NCI-H526 treated with DMSO at 0.1 percent for 48 hours (cell line): ENCODE measurements at places on chromosomes 11 and 22.
A peak's percentile ranks its signal among the peaks of the same experiment; 100 is the strongest.

DNA sequence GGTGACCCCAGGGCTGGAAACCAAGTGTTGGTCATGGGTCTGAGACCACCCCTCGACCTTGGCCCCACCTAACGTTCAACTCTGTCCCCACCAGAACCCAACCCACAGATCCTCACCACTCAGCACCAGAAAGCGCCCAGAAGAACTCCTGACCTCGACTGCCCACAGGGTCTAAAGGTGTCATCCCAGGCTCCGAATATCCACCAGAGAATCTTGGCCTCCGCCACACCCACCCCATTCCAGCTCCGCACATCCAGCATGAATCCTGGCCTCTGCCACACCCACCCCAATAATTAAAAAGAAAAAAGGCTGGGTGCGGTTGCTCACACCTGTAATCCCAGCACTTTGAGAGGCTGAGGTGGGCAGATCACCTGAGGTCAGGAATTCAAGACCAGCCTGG, 1.3 kb downstream of the CERK start:
- no peak for DNase-seq

DNA sequence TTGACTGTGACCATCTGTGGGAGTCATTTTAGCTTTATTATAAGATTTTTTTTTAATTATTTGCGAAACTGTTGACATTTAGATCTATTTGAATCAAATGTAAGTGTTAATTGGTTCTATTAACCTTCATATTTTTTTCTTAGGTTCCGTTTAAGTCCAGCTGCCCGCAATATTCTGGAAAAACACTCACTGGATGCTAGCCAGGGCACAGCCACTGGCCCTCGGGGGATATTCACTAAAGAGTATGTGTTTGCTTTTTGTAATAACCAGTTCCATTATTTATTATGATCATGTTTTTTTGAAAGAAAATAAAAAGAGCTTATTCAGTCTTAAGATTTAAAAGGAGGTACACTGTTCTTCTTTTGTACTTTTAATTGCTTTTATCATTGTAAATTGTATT, 43.9 kb downstream of the PDHX start:
- DNase-seq = no peak

DNA sequence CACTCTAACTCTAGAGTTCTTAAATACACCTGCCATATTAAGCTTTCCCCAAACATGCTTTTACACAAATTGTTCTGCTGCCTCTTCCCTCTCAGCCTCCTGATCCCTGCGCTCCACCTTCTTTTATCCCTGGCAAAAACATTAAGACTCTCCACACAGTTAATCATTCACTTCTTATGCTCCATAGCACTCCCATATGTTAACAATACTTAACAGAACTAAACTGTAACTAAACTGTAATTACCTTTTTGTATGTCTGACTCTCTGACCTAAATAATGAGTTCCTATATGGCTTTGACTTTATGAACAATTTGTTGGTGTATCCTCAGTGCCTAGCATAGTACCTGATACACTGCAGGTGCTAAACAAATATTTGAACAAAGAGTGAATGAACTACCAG, 71.8 kb downstream of the BTBD10 start:
- DNase-seq = no peak

DNA sequence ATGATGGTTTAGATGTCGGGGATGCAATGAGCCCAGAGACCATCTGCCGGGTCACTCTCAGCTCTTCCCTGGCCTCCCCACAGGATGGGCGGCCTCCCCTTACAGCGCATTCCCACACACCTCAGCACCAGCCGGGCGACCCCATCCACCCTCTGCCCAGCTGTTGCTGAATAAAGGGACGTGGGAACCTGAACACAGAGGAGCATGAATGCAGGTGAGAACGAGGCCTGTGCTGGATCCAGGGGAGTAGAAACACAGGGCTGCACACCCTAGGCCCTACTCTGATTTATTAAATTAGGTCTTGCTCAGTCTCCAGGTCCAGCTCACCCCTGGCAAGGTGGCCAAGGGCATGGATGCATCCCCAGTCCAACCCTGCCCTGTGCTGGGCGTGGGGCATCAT, 180.5 kb downstream of the CTTN start:
- DNase-seq = no peak

DNA sequence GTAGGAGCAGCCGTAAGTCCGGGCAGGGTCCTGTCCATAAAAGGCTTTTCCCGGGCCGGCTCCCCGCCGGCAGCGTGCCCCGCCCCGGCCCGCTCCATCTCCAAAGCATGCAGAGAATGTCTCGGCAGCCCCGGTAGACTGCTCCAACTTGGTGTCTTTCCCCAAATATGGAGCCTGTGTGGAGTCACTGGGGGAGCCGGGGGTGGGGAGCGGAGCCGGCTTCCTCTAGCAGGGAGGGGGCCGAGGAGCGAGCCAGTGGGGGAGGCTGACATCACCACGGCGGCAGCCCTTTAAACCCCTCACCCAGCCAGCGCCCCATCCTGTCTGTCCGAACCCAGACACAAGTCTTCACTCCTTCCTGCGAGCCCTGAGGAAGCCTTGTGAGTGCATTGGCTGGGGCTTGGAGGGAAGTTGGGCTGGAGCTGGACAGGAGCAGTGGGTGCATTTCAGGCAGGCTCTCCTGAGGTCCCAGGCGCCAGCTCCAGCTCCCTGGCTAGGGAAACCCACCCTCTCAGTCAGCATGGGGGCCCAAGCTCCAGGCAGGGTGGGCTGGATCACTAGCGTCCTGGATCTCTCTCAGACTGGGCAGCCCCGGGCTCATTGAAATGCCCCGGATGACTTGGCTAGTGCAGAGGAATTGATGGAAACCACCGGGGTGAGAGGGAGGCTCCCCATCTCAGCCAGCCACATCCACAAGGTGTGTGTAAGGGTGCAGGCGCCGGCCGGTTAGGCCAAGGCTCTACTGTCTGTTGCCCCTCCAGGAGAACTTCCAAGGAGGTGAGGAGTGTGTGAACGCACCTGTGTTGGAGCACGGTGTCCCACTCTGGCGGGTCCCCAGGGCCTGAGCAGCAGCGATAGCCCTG, at the start of gene TAGLN:
TSS of gene TAGLN (plus strand) at position 318 of the 863 bp plus-strand sequence. CDS start 3,644 bp downstream, outside the sequence.
- DNase-seq = no peak

- no peak for DNase-seq
Observed at GRCh38 chr11:62777389-62777788, 6.2 kb downstream of the TAF6L start.

GRCh38 chr11:57762235-57762861, 746 bp downstream of the CTNND1 start:
- peak; percentile 44 for DNase-seq

DNA sequence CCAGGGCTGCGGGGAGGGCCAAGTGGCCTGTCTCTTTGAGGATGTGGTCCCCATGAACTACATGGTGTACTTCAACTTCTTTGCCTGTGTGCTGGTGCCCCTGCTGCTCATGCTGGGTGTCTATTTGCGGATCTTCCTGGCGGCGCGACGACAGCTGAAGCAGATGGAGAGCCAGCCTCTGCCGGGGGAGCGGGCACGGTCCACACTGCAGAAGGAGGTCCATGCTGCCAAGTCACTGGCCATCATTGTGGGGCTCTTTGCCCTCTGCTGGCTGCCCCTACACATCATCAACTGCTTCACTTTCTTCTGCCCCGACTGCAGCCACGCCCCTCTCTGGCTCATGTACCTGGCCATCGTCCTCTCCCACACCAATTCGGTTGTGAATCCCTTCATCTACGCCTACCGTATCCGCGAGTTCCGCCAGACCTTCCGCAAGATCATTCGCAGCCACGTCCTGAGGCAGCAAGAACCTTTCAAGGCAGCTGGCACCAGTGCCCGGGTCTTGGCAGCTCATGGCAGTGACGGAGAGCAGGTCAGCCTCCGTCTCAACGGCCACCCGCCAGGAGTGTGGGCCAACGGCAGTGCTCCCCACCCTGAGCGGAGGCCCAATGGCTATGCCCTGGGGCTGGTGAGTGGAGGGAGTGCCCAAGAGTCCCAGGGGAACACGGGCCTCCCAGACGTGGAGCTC, 13.5 kb downstream of the ADORA2A start:
- DNase-seq = no peak

DNA sequence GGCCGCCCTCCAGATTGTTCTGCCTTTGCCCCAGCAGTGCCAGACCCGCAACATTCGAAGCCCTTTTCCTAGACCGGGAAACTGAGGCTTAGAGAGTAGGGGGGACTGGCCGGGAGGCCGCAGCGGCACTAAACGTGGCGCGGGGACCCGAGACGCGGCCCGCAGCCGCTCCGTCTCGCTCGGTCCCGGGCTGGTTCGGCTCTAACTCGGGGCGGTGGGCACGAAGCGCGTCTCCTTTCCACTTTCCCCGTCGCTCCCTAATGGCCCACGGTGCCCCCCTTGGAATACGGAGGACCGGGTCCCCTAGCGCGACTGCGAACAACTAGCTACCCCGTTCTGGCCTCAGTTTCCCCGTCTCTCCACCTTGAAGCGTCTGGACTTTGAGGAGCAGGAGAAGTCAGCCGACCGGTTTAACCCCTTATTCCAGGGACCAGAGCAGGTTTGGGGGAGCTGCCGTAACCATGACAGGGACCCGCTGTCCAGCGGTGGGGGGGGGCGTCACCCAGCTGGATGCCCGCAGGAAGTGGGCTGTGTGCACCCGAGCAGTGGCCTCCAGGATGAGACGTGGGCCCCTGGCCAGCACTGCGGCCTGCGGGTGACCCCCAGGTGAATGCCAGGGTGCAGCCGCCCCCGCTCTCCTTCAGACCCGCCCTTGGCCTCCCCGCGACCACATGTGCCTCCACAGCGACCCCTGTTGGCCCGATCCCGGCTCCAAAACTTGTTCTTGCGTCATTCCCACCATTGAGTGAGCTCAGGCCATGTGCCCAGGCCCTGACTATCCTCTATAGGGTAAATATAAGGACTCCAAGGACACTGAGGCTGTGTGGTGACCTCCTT, 1.1 kb downstream of the CDC42EP1 start:
- no peak for DNase-seq

- no peak for DNase-seq
Observed at GRCh38 chr11:34904421-34904955, 11.7 kb downstream of the APIP start.

DNA sequence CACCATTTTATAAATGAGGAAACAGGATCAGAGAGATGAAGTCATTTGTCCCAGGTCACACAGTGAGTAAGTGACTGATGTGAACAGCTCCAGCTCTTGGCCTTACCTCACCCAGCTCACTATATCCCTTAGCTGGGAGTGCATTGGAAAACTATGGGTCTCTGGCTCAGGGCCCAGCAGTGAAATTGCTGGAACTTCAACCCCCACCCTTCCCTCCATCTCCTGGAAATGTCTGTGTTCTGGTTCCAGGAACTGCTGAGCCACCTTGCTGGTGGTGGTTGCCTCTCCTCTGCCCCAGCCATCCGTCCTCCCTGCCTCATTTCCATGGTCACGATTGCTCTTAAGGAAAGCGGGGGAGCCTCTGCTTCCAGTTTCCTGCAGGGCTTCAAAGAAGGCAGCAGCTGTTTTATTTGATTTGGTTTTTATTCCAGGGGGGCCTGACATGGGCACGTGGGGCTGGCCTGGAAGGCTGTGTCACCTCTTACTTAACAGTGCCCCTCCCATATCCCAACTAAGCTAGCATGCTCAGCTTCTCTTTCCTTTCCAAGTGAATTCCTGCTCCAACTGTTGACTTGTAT, 46.2 kb upstream of the CSTF3 start:
- no peak for DNase-seq

DNA sequence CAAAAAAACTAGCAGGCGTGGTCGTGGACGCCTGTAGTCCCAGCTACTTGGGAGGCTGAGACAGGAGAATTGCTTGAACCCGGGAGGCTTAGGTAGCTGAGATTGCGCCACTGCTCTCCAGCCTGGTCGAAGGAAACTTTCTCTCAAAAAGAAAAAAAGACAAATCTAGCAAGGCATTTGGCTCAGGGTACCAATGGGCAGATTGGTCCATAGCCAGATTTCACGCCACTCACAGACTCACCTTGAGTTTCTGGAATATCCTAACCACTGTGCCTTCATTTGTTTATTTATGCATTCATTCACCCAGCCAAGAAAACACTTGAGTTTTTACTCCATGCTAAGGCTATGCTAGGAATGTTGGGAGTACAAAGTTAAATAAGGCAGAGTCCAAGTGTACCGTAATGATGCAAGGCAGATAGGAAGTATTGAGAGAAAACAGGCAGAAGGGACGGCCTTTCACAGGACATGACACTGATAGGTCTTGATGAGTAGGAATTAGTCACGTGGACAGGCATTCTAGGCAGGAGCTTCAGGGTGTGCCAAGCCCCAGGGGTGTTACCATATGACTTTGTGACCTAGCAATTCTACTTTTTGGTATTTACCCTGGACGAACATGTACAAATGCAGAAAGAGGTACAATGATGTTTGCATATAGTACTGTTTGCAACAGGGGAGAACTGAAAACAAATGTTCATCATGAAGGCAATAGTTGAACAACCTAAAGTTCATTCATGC, 3.0 kb upstream of the PACSIN3 start:
- DNase-seq = no peak

DNA sequence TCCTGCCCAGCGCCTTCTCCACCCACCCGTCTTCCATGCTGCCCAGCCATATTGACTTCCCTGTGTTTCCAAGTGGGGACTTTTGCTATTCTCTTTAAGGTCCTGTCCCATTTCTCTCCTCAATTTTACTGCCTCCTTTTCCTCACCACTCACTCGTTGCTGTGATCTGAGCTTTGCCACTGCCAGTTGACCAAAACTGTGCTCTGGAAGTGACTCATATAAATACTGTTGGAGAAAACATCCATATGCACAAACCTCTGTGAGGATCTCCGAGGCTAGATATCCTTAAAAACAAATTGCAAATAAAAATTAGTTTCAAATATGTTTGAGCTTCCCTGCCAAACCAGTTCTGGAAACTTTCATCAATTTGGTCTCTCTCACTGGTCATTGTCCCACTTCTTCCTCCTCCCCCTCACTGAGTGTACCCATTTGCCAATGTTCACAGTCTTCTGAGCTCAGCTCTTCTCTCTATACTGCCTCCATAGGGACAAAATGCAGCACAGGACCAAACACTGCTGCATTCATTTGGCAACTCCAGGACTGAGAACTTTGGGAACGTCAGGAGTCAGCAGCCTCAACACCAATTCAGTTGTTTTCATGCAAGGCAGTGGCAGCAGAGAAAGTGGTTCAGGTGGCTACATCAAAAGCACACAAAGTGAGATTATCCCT, 34.0 kb upstream of the MMP13 start:
- no peak for DNase-seq

DNA sequence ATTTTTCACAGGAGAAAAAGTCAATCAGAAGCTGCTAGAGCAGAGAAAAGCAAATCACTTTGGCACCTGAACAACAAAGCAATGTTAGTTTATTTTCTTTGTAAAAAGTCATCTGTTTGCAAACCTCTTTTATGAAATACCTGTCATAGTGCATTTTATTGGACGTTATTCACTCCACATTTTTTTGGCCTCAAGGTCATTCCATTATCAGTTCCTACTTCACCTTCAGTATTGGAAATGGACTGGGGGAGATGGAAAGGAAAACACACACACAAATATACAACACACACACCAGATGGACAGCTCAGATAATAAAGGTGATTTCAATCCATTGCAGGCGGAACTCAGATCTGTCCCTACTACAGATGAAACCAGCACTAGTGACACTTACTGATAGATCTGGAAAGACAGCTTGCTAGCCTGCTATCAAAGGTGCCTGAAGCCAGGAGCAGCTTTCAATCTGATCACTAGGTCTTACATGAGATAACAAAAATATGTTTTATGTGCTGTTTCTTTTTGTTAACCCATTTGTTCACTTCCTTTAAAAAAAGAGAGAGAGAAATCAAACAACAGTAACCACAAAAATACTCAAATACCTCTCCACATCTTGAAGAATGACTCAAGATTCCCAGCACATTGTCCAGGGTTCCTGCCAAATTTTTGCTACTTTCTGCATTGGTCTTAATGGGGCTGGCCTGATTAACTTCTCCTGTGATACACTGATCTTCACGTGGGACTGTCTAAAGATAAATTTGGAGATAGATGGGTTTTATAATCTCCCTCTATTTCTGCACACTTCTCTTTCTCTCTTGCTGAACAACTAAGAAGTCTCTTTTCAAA, 844.3 kb upstream of the TENM4 start:
- DNase-seq = no peak
